T-helper 9 cell (primary cell): ENCODE measurements at places on chromosomes 7 and 10.

DNA sequence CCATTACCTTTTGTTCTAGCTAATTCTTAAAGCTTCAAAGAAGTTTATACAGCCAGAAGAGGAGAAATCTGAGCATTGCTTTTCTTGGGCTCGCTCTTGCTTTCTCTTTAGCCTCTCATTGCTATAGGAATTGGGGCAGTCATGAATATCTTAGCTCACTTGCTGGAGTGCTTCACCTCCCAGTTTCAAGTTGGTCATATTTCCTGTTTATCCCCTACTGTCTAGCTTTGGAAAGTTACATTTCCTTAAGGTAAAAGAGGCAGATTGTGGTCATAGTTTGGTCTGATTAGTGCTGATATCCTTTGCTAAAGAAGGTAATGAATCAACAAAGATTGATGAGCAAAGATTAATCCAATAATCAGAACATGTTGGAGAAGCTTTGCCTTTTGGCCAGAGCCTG lies 77.7 kb upstream of the GLI3 start:
- no peak for DNase-seq

- DNase-seq, result no peak
Observed at GRCh38 chr7:28623105-28623730, 210.9 kb downstream of the CREB5 start.

- no peak for DNase-seq
Observed at GRCh38 chr10:42744134-42744701, 38.4 kb upstream of the BMS1 start.

DNA sequence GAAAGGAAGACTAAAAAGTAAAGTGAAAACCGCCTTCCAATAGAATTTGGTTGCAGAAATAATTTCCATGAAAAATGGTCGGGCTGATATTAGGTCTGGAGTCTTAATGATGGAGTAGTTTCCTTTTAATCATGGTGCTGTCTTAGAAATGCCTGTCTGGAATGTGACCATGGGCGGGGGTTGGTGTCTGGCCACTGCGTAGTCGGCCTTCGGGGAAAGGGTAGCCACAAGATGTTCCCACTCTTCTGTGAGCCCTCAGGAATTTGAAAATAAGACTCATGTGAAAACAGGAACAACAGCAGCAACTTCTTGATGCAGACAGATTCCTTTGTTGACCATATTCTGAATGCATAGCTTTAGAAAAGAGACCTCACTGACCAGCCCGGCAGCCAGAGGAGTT lies 176.8 kb downstream of the KIAA1217 start:
- no peak for DNase-seq

GRCh38 chr10:6916601-6917000 lies 336.5 kb upstream of the PRKCQ start:
- DNase-seq, result no peak

DNA sequence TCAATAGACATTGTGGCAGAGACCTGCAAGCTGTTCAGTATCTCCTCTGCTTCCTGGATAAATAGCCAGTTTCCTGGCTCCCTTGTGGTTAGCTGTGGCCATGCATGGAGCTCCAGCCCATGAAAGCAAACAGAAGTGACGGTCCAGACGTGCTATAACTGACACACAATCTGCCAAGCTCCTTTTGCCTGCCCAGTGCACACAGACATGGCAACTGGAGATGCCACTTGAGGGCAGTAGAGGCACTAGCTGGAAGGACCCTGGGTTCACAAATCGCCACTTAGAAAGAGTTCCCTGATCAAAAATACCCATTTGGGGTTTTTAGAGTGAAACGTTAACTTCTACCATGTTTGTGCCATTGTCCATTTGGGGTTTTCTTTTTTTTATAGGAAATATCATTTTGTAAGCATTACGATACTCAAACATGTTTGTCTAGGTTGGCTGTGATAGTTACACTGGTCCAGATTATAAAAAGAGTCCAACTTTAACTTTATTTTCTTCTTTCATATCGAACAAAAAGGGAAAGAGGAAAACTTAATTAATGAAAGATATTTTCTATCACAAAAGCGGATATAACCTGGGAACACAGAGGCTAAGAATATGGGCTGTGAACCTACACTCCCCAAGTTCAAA lies 31.3 kb downstream of the KIN start:
- DNase-seq, result no peak

- DNase-seq, result no peak
Observed at GRCh38 chr10:86443069-86443468, 76.5 kb upstream of the GRID1 start.

DNA sequence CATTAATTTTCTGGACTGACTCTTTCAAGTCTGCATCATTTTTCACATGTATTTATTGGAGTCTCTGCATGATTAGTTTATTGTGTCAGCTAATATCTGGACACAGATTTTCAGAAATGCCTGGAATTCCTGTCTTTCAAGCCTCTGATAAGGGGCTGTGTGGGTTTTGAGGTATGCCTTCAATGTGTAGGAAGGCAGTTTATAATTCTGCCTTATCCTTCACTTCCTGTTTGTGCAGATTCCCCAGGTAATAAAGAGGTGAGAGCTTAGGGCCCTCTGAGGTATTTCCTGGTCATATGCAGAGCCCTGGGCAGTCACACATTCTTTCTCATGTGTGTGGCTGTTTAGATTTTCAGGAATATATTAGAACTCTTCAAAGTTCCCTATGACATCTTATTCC lies 79.4 kb upstream of the PRKCQ start:
- no peak for DNase-seq
